ENCODE measurements at places on chromosomes 6 and 20. TPM values are rescaled to one million over a fixed set of nuclear protein-coding genes. Genes with fewer than 3 reads are reported as not detected.

DNA sequence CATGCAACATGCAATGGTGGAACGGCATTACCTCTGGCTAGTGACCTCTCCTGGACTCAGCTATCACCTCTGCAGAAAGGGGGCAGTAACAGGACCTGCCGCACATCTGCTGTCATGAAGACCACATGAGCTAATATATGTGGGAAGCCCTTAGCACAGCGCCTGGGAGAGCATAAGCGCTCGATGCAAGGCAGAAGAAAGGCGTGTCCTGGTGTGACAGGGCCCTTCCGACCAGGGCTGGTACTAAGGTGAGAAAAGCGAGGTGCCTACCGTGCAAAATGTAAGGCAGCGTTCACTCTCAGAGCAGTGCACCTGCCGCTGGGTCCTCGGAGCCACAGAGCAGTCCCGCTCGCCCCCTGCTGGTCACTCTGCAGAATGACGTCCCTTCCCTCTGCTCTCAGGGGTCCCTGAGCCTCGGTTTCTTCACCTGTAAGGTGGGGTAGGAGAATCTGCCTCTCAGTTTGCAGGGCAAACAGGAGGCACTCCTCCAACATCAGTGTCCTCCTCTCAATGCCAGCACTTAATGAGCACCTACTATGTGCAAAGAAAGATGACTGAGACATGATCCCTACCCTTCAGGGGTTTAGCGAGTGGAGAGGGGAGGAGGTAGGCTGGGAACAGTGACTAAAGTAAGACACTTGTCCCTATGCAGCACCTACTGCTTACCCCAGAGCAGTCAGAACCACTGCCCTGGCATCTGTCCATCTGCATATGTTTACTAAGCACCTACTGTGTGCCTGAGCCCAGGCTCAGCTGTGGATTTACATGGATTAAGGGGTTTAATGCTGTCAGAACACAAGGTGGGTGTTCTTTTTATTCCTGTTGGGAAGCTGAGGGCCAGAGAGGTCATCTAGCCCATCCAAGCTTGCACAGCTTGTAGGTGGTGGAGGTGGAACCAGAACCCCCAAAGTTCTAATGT is 41.1 kb upstream of the PTGIS start:
- H3K27me3 ChIP-seq = no peaks in the 10 kb centered on the region
- H3K27ac ChIP-seq = no peak overlapping the region
- peak; percentile 57 for DNase-seq
- no peaks in the 10 kb centered on the region for H3K36me3 ChIP-seq

DNA sequence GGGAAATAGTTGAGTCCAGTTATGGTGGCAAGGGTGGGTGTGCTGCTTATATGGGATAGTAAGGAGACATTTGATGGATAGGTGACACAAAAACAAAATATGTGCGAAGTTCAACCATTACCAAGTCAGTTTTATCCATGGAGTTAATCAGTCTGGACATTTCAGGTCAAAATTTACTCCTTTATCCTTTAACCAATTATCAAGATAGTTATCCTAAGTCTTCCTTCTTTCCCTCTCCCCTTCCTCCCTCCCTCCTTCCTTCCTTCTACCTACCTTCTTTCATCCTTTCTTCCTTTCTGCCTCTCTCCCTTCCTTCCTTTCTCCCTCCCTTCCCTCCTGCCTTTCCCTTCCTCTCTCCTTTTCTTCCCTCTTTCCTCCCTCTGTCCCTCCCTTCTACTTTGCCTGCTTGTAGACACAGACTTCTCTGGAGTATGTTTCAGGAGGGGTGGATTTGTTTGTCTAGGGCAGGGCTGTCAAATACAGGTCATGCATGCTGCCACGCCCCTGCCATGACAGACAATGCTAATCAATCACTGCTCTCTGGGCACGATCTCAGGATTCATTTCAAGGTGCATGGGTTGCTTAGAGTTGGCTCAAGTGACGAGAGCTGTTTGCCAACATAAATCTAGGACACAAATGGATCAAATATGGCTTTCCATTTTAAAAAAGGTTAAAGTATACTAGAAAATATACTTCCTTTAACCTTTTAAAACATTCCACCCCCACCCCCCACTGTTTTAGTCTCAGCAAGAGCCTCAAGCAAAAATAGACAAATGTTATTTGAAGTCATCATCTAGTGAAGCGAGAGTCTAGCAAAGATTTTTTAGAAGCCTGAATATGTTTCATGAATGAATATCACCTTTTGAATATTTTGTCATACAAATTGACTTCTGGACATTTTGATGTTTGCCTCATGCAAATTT is 281.6 kb upstream of the CITED2 start:
- H3K27ac ChIP-seq = no peak overlapping the region
- H3K36me3 ChIP-seq = no peaks in the 10 kb centered on the region
- DNase-seq = no peak
- no peaks in the 10 kb centered on the region for H3K27me3 ChIP-seq
- H3K4me1 ChIP-seq = no peaks in the 10 kb centered on the region
- no peak overlapping the region for H3K4me3 ChIP-seq

DNA sequence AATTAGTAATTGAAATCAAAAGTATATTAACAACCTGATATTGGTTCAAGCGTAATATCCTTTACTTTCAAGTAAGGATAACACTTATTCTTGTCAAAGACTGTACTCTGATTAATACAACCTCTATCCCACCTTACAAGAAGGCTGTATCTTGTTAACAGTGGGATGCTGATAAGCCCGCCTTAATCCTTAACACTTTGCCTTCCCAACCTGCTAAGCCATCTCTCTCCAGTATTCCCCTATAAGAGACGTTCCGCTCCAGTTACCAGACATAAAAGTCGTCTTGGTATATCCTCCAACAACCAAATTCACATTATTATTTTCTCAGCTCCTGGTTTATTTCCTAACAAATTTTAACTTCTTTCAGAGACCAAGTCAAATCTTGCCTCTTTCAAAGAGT is 2.0 kb downstream of the BTBD9 start:
- H3K4me1 ChIP-seq = peaks cover 7% of the 10 kb centered on the region
- H3K36me3 ChIP-seq = no peaks in the 10 kb centered on the region
- no peak overlapping the region for H3K27ac ChIP-seq
- no peak overlapping the region for H3K4me3 ChIP-seq
- H3K27me3 ChIP-seq = no peaks in the 10 kb centered on the region
- no peak for DNase-seq

- no peak for DNase-seq
- no peak overlapping the region for H3K27ac ChIP-seq
- no peaks in the 10 kb centered on the region for H3K36me3 ChIP-seq
Measured at GRCh38 chr6:51450248-51450957, 631.7 kb downstream of the TFAP2B start.

- no peaks in the 10 kb centered on the region for H3K27me3 ChIP-seq
- H3K4me3 ChIP-seq = peak overlapping the region; percentile 78
- H3K27ac ChIP-seq = peak overlapping the region; percentile 94
- H3K36me3 ChIP-seq = no peaks in the 10 kb centered on the region
- DNase-seq = peak; percentile 86
Measured at GRCh38 chr6:158817728-158818580, 1.2 kb downstream of the EZR start.

GRCh38 chr6:142355520-142356174 is 53.8 kb downstream of the ADGRG6 start:
- H3K4me3 ChIP-seq = no peak overlapping the region
- H3K4me1 ChIP-seq = no peaks in the 10 kb centered on the region
- no peaks in the 10 kb centered on the region for H3K27me3 ChIP-seq
- no peak overlapping the region for H3K27ac ChIP-seq
- H3K36me3 ChIP-seq = no peaks in the 10 kb centered on the region
- DNase-seq = no peak

DNA sequence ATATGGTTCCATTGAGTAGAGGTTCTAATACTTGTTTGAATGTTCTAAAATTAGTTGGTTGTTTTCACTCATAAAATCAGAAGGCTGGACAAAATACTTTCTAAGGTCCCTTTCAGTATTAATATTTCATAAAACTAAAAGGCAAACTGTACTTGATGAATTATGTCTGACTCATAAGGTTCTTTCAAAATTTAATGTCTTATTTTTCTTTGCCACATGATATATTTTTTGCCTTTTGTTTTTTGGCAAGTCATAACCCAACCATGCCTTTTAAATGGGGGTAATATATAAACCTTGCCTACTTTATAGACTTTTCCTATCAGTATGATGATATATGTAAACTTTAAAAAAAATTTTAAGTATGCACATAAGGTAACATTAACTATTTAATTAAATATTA is 244.7 kb downstream of the PTPRK start:
- H3K4me1 ChIP-seq = peaks cover 4% of the 10 kb centered on the region
- no peak for DNase-seq

DNA sequence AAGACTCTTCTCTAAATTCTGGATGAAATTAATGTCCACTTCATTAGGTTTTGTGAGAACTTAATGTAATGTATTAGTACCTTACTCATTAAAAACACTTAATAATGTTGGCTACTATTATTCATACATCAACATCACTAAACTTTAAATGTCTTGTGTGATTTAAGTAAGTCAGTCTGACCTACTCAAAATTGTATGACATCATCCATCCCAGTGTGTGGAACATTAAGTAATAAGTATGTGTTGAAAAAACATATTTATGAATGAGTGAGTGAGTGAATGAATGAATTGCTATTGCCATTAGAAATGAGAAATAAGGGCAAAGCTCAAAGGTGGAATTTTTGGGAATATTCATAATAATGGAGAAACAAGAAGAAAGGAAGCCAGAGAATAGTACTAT is 285.8 kb downstream of the HTR1B start:
- H3K27ac ChIP-seq = no peak overlapping the region
- DNase-seq = no peak
- no peak overlapping the region for H3K4me3 ChIP-seq
- no peaks in the 10 kb centered on the region for H3K36me3 ChIP-seq
- H3K27me3 ChIP-seq = no peaks in the 10 kb centered on the region

- no peaks in the 10 kb centered on the region for H3K4me1 ChIP-seq
- H3K27me3 ChIP-seq = no peaks in the 10 kb centered on the region
- DNase-seq = no peak
- H3K36me3 ChIP-seq = no peaks in the 10 kb centered on the region
- H3K27ac ChIP-seq = no peak overlapping the region
- no peak overlapping the region for H3K4me3 ChIP-seq
Measured at GRCh38 chr6:163867518-163868292, 453.2 kb downstream of the QKI start.

- no peak overlapping the region for H3K27ac ChIP-seq
- H3K36me3 ChIP-seq = no peaks in the 10 kb centered on the region
- no peaks in the 10 kb centered on the region for H3K27me3 ChIP-seq
- no peak overlapping the region for H3K4me3 ChIP-seq
- DNase-seq = no peak
Measured at GRCh38 chr6:169792306-169793015, 41.0 kb downstream of the ERMARD start.

DNA sequence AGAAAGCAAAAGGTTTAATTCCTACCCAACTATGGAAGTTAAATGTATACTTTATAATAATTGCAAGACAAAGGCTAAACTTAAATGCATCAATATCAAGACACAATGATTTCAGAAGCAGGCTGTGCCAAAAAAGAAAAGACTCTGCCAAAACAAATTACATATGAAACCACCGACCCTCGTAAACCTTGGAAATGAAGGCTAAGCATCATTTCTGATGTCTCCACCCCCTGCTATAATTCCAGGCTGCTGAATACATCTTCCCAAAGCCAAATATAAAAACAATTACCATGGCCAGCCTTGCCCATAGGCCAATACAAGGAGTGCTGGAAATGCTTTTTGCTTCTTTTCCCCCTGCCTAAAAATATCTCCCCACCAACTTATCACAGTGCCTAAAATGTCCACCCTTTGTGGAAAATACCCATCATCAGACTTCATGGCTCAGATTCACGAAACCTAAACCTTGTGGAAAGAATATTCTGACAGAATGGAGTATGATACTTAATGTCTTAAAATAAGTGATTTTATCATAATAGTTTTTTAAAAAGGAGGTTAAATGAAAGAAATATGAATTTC is 37.4 kb downstream of the RCAN2 start:
- H3K4me1 ChIP-seq = no peaks in the 10 kb centered on the region
- DNase-seq = no peak
- H3K27ac ChIP-seq = no peak overlapping the region

- H3K4me1 ChIP-seq = no peaks in the 10 kb centered on the region
- H3K4me3 ChIP-seq = no peak overlapping the region
- no peak overlapping the region for H3K27ac ChIP-seq
- no peaks in the 10 kb centered on the region for H3K36me3 ChIP-seq
- DNase-seq = peak; percentile 69
Measured at GRCh38 chr20:24503352-24503931, 34.0 kb downstream of the SYNDIG1 start.

DNA sequence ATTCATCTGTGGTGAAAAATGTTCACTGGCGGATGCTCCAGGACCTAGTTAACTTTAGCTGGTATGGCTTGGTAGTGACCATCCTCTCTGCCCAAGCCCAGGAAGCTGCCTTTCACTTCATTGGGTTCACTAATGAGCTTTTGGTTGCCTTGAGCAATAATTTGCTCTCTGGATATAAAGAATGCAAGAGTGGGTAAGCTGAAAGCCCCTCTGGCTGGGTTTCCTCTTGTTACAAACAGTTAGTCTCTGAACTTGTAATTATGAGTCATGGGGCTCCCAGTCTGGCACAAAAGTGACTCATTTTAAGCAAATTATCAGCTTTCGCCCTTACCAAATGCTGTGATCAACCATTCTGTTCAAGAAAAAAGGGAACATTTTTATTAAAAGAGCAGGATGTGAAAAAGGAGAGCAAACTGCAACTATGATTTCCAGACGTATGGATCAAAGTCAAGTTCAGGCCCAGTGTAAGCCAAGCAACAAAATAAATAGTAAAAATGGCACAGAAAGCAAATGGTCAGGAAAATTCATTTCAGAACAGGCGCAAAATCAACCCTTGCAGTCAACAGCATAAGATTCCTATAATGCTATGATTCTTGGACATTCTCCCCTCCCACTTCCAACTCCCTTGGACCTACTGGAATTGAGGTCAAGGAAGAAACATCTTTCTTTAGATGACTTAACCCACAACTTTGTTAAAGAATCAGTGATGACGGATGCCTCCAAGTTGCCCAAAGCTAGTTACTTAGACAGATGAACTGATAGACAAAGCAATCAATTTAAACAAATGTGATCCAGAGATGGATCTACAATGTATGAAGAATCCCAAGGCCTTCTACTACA is 130.0 kb upstream of the KCNK16 start:
- no peak overlapping the region for H3K4me3 ChIP-seq
- no peaks in the 10 kb centered on the region for H3K36me3 ChIP-seq
- H3K4me1 ChIP-seq = no peaks in the 10 kb centered on the region

The PKIG gene
- 43.9 TPM for polyA plus RNA-seq

The MLN gene
- not detected for polyA plus RNA-seq

The ZNF311 gene
- 1.4 TPM for polyA plus RNA-seq
